Type B pancreatic cell (in vitro differentiated cells): ENCODE measurements at places on chromosomes 7 and 10. TPM values are rescaled to one million over a fixed set of nuclear protein-coding genes. Genes with fewer than 3 reads are reported as not detected.
A peak's percentile ranks its signal among the peaks of the same experiment; 100 is the strongest.

- DNase-seq = no peak
Observed at GRCh38 chr10:129194181-129194870, 272.7 kb upstream of the MGMT start.

GRCh38 chr7:15475808-15476530 is 85.8 kb downstream of the AGMO start:
- DNase-seq = no peak

DNA sequence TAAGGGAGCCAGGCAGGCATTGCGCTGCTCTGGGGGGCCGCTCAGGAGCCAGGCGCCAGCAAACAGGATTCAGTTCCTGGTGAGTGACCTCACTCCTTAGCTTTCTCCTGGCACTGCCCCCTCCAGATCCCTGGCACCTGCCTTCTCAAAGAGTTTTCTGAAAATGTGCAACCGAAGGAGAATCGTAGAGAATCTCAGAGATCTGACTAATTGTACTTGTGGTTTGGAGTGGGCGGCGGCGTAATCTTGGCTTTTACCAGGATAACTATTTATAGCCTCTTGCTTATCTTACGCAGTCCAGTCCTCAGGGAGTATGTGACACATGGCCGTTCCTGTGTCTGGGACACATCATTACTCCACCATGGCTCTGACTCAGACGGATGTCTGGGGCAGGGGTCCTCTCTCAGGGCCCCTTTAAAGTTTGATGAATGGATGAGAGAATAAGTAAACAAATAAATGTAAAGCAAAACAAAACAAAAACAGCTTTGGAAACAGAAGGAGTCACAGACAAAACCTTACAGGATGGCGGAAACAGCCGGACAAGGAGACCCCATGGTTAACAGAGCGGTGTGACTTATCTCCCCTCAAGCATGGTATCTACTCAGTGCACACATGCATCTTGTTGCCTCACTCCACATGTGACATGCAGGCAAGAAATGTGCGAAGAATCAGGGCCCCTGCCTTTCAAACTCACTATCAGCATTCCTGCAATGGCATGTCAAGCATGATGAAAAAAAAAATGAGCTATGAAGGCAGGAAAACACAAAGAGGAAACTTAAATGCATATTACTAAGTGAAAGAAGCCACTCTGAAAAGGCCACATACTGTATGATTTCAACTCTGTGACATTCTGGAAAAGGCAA is 99.7 kb downstream of the TNS3 start:
- no peak for DNase-seq

DNA sequence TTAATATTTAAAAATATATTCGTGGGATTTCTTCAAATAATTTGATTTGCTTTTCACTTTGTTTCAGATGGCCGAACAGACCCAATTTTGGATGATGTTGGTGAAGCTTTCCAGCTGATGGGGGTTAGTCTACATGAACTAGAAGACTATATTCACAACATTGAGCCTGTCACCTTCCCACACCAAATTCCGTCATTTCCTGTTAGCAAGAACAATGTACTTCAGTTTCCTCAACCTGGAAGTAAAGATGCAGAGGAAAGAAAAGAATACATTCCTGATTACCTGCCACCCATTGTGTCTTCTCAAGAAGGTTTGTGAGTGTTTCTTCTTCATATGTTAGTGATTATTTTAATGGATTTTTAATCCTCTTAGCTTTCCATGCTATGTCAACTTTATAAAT is 5.9 kb downstream of the TAF3 start:
- DNase-seq = no peak

- DNase-seq = peak; percentile 63
Observed at GRCh38 chr7:158329014-158329610, 258.5 kb downstream of the PTPRN2 start.

DNA sequence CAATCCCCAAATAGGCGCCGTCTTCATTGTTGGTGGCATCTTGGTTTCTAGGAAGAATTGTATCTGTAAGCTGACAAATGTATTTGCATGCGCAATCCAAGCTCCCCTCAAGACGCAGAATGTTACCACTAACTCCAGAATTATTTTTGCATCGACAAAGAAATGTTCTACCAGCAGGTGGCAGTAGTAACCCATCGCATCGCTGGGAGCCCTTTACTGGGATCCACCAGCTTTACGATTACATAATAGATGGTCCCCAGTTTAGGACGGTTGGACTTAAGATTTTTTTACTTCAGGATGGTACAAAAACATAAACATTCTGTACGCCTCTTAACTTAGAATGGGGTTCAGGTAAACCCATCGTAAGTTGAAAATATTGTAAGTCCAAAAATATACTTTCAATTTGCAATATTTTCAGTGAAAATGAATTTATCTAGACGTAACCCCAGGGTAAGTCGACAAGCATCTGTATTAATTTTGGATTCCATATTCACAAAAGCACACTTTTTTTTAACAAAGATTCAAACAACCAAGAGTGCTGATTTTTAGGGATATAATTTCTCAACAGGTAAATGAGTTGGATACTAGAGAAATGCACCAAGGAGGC is 114.0 kb upstream of the COBL start:
- no peak for DNase-seq

Gene CHRM2
- total RNA-seq = 11.4 and 12.2 TPM in 2 replicates

Gene AQP1
- total RNA-seq = 1.7 and 6.0 TPM in 2 replicates

Gene OR9A2
- total RNA-seq = not detected in 2 replicates

Gene GSTO2
- total RNA-seq = 2.8 and 8.2 TPM in 2 replicates

Gene OR6V1
- total RNA-seq = not detected in 2 replicates

Gene CYP26C1
- not detected in 2 replicates for total RNA-seq

Gene UFSP1
- total RNA-seq = 4.4 and 6.3 TPM in 2 replicates

- no peak for DNase-seq
Observed at GRCh38 chr10:93337309-93337721, 144.8 kb downstream of the MYOF start.

Gene THAP5
- 19.0 and 24.0 TPM in 2 replicates for total RNA-seq

DNA sequence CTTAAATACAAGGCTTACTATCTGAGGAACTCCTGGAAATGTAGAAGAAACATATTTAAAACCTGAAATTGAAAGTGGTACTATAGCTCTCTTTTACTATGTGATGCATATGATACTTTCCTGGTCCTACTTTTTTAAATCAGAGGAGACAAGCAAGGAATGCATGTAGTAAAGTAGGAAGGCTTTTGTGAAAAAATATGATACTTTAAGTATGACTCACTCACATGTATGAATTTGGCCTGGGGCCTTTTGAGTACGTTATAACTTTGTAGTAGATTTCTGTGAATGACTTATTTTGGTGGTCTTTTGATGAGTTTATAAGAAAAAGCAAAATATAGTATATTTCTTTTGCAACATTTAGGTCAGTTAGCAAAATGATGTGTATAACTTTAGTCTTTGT is 53.8 kb downstream of the TAX1BP1 start:
- DNase-seq = no peak

Gene AMPH
- total RNA-seq = 2.0 and 19.9 TPM in 2 replicates

DNA sequence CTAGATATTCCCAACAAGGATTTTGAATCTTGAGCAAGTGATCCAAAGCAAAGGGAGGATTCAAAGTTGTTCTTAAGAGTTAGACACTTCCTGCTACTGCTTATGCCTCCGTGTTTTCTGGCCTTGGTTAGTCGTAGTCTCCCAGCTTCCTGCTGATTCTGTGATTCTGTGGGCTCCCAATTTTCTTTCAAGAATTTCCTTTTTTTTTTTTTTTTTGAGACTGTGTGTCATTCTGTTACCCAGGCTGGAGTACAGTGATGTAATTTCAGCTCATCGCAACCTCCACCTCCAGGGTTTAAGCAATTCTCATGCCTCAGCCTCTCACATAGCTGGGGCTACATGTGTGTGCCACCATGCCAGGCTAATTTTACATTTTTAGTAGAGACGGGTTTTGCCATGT is 4.4 kb upstream of the ITGB8 start:
- DNase-seq = no peak

DNA sequence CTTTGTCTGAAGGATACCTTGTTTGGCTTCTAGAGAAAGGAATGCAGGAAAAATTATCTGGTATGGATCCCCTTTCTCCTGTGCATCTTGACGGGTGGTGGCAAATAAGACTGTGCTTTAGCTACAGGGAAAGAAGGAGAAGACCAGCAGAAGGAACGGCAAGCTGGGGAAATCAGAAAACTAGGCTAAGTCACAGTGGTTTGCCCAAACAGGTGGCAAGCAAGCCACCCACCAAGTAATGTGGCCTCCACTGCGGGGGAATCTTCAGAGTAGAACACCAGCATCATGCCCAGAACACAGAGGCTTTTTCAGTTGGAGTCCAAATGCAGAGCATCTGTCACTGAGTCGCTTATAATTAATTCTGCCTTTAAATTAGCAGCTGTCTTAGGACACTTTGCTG is 282.8 kb downstream of the PHF14 start:
- DNase-seq = no peak
